ENCODE measurements at places on chromosomes 4 and X.

- no peak for DNase-seq
Measured at GRCh38 chrX:10101269-10101668, 55.5 kb upstream of the CLCN4 start.

GRCh38 chrX:152725409-152725808 lies 8.1 kb downstream of the CSAG1 start:
- no peak for DNase-seq

- no peak for DNase-seq
Measured at GRCh38 chr4:146059151-146059550, 116.4 kb upstream of the LSM6 start.

GRCh38 chr4:102525504-102525903 lies 24.3 kb downstream of the NFKB1 start:
- DNase-seq, result no peak

GRCh38 chrX:129227366-129227765 lies 295.9 kb downstream of the SMARCA1 start:
- DNase-seq, result no peak

- DNase-seq, result no peak
Measured at GRCh38 chrX:27797575-27797974, 10.2 kb upstream of the MAGEB10 start.

DNA sequence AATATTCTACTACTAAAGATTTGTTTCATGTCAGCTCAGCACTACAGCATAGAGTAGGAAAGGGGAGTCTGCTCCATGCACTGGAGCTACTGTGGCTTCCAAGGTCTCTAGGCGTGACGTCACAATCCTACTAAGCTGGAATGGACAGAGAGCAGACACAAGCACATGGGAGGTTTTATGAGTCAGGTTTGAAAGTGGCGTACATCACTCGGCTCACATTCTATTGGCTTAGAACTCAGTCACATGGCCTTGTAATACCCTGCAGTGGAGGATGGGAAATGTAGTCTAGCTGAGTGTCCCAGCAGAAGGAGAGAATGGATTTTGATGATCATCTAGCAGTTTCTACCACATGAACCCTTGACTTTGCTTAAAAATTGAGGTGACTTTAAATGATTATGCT lies 624.8 kb upstream of the ATOH1 start:
- no peak for DNase-seq

DNA sequence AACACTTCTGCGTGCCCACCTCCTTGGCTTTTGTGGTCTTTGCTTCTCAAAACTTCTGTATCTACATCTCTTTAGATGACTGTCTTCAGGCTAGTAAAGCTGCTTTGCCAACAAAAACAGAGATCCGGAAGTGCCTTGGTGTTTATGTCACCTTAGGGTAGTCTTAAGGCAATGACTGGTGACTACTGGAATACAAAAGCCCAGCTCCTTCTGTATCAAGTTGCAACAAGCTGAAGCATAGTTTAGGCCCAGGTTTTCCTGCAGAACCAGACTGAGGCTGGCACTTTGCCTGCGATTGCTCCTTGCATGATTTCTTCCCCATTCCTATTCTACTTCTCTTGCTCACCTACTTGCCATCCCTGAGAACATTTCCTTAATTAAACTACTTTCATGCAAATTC lies 333.8 kb downstream of the DMD start:
- DNase-seq, result no peak

DNA sequence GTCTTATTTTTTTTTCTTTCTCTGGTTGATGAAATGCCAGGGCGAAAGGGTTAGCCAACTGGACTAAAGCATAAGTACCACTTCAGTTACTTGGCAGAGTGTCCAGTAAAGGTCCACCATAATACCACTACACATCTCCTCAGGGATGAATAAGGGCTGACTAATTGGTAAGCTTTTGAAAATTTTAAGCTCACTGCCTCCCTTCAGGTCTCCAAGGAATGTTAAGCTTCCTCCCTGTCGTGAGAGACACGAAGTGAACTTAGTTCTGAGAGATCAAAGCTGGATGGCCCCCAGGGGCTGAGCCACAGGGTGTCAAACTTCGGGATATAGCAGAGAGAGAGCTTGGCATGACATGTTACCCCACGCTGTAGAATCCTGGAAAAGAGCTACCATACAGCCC lies 111.4 kb downstream of the VSIG4 start:
- DNase-seq, result no peak

DNA sequence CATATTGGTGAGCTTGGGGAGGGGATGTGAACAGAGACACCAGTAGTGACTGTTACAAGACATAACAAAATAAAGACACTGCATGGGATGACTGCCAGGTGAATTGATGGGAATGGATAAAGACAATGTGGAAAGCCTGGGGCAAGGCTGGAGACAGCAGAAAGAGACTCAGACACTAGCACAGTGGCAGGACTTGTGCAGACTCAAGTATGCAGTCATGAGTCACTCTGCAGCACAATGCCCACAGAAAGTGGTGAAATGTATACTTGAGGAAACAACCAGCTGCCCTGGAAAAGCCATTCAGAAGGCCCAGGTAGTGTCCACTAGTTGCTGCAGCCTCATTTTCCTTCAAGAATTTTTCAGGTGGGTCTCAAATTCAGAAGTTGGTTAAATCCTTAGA lies 452.3 kb downstream of the MID1IP1 start:
- DNase-seq, result no peak

- DNase-seq, result peak; percentile 77
Measured at GRCh38 chr4:22385611-22386011, 130.3 kb downstream of the ADGRA3 start.

GRCh38 chrX:118252967-118253366 lies 92.9 kb upstream of the WDR44 start:
- DNase-seq, result no peak

- DNase-seq, result no peak
Measured at GRCh38 chr4:16032396-16032770, 51.4 kb downstream of the PROM1 start.

- DNase-seq, result peak; percentile 2
Measured at GRCh38 chrX:74925225-74926088, at the start of gene NEXMIF. NEXMIF (minus strand) TSS chrX:74925452.
